SK-MEL-5 (cell line): ENCODE measurements at places on chromosomes 6 and 20.

GRCh38 chr6:165605901-165606739, 56.9 kb downstream of the PDE10A start:
- no peak for DNase-seq

DNA sequence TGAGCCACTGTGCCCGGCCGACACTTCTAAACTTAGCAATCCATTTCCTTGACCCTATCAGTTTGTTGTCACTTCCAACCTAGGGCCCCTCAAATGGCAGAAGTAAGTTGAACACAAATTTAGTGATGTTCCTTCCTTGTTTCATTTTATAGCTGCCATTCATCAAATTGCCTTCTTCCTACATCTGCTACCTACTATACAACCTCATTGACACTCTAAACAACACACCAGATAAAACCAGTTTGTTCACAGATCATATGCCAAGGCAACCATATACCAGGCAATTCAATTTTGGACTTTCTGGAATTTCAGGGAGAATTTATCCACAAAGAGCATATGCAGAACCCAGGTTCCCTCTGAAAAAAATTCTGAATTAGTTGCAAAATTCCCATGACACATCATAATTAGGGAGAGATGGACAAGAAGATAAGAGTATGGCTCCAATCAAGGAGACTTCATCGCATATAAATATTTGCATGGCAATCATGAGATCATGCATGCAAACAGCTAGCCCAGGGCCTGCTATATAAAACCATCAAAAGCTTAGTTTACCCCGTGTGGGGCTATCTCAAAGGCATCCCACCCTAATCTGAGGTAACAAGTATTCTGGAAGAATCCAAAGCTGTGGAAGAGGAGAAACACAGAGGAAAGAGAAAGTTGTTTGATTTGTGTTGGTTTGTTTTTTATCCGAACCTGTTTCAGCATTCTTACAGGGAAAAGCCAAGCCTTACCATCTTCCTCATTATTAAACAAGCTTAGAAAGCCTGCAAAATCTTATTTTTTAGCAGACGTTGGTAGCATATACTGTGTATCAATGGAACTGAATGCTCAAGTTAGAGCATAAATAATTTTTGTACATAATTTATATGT, 132.8 kb upstream of the TNFAIP3 start:
- DNase-seq, result no peak

DNA sequence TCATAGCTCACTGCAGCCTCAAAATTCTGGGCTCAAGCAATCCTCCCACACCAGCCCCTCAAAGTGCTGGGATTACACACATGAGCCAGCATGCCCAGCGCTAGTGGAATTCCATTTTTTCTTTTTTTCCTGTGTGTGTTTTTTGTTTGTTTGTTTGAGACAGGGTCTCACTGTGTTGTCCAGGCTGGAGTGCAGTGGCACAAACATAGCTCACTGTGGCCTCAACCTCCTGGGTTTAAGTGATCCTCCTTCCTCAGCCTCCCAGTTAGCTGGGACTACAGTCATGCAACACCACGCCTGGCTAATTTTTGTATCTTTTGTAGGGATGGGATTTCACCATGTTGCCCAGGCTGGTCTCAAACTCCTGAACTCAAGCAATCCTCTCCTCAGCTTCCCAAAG, 14.1 kb upstream of the PARD6B start:
- no peak for DNase-seq

GRCh38 chr6:15674690-15675386, 12.0 kb upstream of the DTNBP1 start:
- no peak for DNase-seq
